ENCODE measurements at places on chromosomes 12 and 14.

GRCh38 chr12:34404377-34405285 lies 382.3 kb downstream of the ALG10 start:
- no peak for DNase-seq

DNA sequence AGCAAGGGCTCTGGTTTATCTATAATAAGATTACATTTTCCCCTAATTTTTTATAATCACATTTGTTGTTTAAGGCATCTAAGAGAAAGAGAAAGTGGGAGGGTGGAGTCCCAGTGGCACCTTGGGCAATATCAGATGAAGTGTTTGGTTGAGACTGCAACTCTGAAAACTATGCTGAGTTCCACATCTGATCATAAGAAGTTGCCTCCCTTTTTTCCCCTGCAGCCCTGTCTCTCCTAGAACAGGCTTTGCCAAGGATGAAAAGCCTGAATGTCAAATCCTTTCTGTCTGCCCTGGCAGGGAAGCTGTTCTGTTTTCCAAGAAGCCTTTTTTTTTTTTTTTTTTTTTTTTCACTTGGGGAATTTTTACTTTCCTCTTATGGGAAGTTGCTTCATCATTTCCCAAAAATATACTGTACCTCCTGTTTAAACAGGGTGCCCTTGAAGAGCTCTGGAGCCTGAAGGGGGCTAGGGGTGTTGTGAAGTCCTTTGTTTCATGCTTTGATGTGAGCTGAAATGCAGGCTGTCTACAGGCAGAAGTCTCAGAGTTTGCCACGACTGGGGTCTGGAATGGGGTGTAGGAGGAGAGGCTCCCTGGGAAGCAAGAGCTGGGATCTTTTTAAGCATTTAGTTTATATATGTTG lies 71.3 kb downstream of the SUSD6 start:
- DNase-seq, result no peak

DNA sequence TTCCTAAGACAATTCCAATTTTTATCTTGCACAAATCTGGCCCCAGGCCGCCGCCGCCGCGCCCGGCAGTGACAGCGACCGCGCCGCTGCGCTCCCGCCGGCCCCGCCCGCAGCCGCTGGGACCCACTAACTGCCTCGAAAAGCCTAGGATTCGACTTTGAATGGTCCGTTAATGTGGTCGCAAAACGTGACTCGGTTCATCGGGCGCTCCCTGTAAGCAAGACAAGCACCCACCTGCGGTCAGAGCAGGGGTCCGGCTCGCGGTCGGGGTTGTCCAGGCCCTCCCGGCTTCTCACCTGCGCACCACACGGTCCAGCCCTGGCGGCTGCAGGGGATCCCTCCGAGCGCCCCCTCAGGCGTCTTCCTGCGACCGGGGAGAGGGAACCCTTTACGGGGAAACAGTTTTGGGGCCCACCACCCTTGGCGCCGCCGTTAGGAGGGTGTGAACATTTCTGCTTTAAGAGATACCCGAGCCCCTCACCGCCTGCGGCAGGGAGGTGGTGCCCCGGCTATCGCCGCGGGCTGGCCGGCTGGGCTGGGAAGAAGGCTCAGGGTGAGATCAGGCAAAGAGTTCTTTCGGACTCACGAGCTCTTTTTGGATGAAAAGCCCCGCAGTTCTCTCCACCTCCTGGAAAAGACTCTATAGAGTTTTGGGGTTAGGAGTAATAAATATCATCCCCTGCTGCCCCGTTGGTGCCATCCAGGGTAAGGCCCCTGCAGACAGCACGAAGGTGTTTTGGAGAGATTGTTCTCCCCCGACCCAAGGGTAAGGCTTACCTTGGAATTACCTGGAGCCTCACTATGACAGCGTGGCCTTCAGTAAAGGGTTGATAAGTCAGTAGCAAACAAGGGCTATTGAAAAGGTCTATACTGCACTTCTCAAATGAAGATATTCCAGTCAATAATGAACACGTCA lies 13.6 kb upstream of the FOXJ2 start:
- no peak for DNase-seq

- DNase-seq, result no peak
Observed at GRCh38 chr12:88417531-88417930, 162.7 kb downstream of the KITLG start.

DNA sequence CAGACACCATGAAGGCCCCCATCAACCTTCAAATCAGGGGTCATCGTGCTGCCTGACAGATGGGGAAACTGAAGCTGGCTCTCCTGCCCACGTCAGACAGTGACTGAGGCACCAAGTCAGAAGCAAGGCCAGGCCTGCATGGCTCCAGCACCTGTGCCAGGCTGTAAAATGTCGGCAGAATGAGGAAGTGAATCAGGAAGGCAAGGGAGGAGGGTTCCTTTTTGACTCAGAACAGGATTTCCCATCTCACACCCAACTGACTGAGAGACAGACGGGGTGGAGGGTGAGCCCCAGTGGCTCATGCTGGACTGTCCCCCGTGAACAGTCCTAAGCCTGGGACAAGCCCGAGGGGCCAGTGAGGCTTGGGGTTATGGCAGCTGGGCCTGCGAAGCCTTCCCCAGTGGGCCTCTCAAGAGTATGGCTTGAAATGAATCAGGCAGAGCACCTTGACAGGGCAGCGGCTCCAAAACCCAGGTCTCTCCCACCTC lies 20.9 kb downstream of the SYNE3 start:
- DNase-seq, result no peak

GRCh38 chr12:92035477-92035876 lies 110.2 kb downstream of the BTG1 start:
- no peak for DNase-seq

GRCh38 chr14:75783184-75783583 lies 122.1 kb downstream of the TTLL5 start:
- no peak for DNase-seq

DNA sequence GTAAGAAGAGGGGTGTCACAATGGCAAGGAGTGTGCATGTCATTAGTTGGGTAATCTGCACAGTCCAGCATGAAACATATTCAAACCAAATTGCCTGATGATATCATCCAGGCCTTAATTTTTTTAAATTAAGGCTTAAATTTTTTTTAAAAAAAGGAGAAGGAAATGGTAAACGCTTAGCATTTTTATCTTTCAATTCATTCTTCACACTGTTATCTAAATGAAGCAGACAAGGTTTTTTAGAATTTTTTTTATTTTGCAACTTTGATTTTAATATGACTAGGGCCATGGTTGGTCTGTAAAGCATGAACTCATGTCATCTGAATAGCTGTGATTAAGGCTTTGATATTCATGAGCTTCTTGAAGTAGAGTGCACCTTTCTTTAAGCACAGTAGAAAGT lies 362.5 kb downstream of the SYT1 start:
- DNase-seq, result no peak

DNA sequence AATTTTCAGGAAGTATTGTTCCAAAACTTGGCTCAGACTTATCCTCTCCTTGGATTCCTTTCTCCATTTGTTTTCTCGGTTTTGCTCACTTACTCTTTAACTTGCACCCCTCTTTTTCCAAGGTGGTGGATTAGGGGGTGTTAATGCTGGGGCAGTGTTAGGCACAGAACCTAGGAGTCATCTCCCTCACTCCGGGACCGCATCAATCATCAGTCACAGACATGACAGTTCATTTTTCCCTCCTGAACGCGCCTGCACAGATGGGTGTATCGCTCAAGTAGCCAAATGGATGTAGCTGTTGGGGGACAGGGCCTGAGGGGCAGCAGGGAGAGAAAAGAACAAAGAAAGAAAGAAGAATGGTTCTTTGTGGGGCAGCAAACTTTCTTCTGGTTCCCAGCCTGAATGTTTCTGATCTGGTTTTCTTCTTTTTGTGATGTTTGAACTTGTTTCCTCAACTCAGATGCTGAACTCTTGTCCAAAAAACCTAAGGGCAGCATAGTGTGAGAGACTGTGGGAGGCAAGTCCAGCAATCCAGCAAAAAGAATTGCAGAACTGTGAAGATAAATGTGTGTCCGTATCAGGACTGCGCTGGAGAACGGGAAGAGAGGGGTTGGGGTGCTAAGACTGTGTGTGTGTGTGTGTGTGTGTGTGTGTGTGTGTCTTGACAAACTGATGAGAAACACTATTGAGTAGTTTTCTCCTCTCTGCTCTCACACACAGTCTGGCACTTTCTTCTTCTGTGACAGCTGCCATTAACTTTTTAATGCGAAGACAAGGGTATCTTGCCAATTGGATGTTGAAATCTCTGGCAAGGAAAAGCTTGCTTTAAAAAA lies 131.1 kb downstream of the FBXL14 start:
- DNase-seq, result no peak

- no peak for DNase-seq
Observed at GRCh38 chr14:42028607-42029006, 421.9 kb downstream of the LRFN5 start.

- DNase-seq, result no peak
Observed at GRCh38 chr12:41140117-41140516, 48.0 kb upstream of the PDZRN4 start.

- DNase-seq, result no peak
Observed at GRCh38 chr14:80300351-80300750, 89.0 kb upstream of the DIO2 start.

GRCh38 chr12:101969-102878 lies 35.7 kb downstream of the IQSEC3 start:
- no peak for DNase-seq

DNA sequence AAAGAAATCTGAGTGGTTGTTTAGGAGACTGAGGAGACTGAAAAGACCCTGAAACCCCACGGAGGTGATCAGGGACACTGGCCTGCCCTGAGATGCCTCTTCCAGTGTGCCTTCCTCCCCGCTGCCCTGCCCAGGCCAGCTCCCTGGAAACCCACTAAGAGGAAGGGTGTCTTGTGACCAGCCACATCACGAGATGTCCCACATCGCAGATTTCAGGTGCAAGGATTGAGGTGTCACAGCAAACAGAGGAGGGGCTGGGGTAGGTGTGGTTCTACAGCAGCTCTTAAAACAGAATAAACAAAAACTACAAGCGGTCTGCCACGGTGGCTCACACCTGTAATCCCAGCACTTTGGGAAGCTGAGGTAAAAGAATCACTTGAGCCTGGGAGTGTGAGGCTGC lies 184.3 kb upstream of the C14orf180 start:
- no peak for DNase-seq

DNA sequence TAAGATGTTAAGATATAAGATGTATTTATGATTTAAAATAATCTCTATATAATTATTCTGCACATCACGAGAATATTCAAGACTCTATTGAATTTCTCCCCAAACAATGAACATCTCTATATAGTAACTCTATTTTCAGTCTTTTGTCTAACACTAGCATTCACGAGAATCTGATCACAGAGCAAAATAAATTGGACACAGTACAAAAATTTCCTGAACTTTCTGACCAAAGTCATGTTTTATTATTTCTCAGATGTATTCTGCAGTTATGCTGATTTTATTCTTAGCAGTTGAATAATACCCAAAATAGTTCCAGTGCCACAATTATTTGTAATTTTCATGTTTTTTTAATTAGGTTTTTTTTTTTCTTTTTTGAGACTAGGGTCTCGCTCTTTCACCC lies 19.6 kb downstream of the EPS8 start:
- DNase-seq, result no peak

GRCh38 chr14:74029136-74029535 lies 10.0 kb downstream of the BBOF1 start:
- DNase-seq, result no peak

- no peak for DNase-seq
Observed at GRCh38 chr14:98501836-98502235, 770.2 kb downstream of the BCL11B start.

GRCh38 chr12:114013575-114014345 lies 47.6 kb upstream of the RBM19 start:
- no peak for DNase-seq

GRCh38 chr14:36161776-36162175 lies 14.7 kb downstream of the PTCSC3 start:
- no peak for DNase-seq

DNA sequence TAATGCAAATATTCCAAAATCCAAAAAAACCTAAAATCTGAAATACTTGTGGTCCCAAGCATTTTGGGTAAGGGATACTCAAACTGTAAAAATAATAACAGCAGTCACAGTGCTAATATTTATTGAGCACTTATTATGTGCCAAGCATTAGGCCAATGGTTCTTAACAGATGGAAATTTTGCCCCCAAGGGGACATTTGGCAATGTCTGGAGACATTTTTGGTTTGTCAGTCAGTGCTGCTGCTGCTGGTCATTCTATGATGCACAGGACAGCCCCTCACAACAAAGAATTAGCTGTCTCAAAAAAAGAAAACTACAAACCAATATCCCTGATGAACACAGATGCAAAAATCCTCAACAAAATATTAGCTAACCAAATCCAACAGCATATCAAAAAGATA lies 5.8 kb downstream of the NDUFA12 start:
- no peak for DNase-seq

DNA sequence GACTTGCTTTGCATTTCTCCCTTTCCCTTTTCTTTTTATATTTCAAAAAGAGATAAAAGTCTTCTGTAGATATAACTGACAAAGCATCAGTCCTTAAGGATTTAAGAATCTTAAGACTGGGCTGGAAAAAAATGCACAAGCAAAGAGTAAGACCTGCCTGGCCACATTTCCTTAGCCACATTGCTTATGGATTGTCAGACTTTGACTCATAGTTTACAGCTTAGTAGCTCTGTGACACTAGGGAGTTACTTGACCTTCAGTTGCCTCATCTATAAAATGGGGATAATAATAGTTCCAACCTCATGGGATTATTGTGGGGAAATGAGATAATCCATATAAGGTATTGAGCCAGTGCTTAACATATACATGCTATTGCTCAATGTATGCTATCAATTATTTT lies 66.4 kb upstream of the STK38L start:
- no peak for DNase-seq

GRCh38 chr12:115351514-115352077 lies 667.6 kb upstream of the TBX3 start:
- DNase-seq, result no peak

- no peak for DNase-seq
Observed at GRCh38 chr12:14416658-14417057, 51.2 kb downstream of the ATF7IP start.

GRCh38 chr12:87302126-87302745 lies 727.0 kb downstream of the C12orf50 start:
- DNase-seq, result no peak

DNA sequence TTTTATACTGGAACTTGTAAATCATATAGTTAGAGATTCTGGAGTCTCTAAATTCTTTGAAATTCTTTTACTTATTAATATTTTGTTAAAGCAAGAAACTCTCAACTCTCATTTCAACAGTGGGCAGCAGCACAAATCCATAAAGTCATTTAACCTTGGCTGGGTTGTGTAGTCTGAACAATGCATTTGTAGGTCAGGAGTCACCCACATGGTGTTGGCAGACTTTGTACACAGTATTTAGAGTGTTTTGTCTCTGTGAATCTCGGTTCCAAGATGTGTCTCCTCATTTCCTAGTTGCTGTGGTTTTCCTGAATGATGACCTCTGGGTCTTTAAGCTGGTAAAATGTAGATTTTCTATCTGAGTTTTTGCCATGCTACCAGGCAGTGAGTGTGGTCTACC lies 20.8 kb upstream of the STRAP start:
- no peak for DNase-seq

DNA sequence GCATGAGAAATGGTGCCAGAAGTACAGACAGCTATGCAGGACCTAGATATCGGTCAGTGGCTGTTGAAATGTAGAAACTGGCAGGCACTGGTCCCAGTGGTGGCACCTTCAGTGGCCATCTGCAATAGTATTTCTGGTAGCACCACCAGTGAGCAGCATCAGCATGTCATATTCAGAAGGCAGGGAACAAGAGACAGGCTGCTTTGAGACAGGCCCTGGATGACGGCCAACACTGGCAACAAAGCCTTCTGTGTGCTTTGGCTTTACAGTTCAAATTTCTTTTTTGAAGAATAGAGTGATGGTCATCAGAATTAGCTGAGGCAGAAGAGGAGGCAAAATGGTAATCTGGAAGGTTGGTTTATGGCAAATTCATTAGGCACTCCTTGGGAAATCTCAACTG lies 273.4 kb upstream of the SLC16A7 start:
- DNase-seq, result no peak

GRCh38 chr12:1836241-1836803 lies 16.0 kb downstream of the LRTM2 start:
- DNase-seq, result no peak

Measured in GOT3 (cell line).